ENCODE measurements at places on chromosomes 6 and 20. TPM values are rescaled to one million over a fixed set of nuclear protein-coding genes. Genes with fewer than 3 reads are reported as not detected.

DNA sequence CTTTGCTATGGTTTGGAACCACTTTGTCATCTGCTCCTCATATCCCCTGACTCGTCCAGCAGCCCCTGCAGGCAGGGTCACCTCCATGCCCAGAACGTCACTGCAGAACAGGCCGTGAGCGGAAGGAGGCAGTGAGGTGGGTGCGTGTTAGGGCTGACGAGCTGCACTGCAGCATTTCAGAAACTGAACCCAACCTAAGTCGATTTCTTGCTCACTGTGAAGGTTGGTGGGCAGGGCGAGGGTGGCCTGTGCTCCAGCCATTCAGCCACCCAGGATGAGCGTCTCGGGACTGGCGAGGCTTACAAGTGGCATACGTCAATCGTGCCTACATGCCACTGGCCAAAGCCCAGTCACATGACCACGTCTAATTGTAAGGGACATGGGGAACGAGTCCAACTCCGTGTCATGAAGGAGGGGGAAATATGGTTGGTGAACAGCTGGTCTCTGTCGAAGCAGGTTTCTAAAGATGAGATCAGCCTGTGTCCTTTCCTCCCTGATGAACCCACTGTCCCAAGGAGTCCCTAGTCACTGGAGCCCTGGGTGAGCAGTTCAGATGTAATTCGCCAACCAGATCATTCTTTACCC, 289.1 kb downstream of the TAF4 start:
- no peak for DNase-seq

- DNase-seq, result no peak
Observed at GRCh38 chr6:21612067-21612745, 18.7 kb downstream of the SOX4 start.

GRCh38 chr20:10089871-10090587, 55.2 kb downstream of the ANKEF1 start:
- DNase-seq, result no peak

- no peak for DNase-seq
Observed at GRCh38 chr6:127282184-127282583, 15.5 kb downstream of the RNF146 start.

Gene MCHR2
- total RNA-seq, result not detected

Gene PTCHD4
- total RNA-seq, result not detected

DNA sequence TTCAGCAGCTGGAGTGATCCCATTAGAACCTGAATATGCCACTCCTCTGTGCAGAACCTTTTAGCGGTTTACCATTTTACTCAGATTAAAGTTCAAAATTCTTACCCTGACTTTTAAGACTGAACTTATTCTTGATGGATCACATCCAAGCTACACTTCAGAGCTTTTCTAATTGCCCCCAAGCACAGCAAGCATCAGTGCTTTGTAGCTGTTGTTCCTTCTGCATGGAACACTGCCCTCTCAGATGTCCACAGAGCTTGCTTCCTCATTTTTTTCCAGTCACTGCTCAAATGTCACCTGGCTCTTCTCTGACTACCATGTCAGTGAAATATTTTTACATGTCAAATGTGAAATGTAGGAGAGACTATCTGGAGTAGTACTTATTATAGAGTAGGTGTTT, 1.6 kb upstream of the SLC35B3 start:
- DNase-seq, result no peak

Gene JPH2
- total RNA-seq, result 2.1 TPM

GRCh38 chr20:6014017-6014416, 39.8 kb downstream of the LRRN4 start:
- DNase-seq, result no peak

DNA sequence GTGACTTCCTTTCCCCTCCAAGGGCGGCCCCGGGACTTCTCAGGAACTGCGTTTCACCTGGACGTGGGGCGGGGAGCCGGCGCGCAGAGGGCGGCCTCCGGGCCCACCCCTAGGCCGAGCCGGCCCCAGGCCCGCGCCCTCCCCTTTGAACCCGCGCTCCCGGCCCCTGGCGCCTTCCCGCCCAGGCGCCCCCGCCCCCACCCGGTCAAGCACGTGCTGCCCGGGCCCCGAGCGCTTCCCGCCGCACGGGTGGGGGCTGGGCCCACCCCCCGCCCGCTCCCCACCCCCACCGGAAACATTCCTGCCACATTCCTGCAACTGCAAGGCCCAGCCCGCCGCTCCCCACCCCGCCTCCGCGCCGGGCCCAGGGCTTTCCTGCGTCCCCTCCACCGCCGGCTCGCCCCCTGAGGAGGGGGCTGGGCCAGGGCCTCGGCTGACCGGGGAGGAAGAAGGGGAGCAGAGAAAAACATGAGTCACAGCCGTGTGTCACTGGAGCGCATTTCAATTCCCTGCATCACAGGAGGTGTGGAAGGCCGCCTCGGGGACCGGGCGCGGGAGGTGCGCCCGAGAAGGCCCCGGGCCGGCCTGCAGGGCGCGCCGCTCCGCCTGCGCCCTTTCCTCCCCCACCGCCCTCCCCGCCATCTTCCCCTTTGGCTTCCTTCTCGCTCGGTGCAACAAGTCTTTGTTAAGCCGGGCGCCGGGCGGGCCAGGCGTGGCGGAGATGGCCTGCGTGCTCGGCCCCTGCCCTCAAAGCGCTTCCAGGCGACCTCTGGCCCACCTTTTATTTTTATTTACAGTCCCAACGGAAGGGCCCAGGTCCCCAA, 1.2 kb upstream of the HMGA1 start:
- DNase-seq, result no peak

DNA sequence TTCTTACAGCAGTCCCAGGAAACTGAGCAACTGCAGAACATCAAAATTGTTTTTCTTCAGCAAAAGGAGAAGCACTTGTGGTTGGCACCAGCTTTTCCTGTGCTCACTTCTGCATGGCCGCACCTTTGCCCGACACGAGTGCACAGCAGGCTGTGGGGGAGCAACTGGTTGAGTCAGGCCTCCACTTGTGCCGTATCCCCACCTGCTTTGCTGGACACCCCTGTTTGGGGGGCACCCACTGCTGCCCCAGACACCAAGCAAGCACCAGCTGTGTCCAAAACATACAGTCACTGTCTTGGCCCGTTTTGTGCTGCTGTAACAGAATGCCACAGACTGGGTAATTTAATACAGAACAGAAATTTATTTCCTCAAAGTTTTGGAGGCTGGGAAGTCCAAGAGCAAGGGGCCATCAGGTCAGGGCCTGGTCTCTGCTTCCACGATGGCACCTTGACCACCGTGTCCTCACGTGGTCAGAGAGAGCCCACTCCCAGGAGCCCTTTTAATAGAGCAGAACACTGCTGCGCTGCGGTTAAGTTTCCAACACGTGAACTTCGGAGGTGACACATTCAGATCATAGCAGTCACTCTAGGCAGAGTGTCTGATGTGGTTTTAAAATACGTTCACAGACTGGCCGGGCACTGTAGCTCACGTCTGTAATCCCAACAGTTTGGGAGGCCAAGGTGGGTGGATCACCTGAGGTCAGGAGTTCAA, 8.7 kb upstream of the GMEB2 start:
- DNase-seq, result no peak

Gene SYCP2L
- not detected for total RNA-seq

Gene ADGRG6
- total RNA-seq, result 15.3 TPM

DNA sequence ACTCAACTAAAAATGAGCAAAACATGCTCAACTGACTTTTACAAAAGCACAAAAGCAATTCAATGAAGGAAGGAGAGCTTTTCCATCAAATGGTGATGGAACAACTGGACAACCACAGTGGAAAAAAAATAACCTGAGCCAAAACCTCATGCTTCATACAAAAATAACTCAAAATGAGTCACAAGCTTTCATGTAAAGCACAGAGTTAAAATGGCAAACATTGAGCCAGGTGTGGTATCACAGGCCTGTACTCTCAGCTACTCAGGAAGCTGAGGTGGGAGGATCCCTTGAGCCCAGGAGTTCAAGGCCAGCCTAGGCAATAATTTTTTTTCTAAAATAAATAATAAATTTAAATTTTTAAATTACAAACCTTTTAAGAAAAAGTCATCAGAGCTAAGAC, 18.4 kb upstream of the HLA-G start:
- DNase-seq, result no peak

- no peak for DNase-seq
Observed at GRCh38 chr6:106104476-106104875, 18.3 kb downstream of the PRDM1 start.

Gene TCP11
- 0.06 TPM for total RNA-seq

Gene GLYATL3
- not detected for total RNA-seq

DNA sequence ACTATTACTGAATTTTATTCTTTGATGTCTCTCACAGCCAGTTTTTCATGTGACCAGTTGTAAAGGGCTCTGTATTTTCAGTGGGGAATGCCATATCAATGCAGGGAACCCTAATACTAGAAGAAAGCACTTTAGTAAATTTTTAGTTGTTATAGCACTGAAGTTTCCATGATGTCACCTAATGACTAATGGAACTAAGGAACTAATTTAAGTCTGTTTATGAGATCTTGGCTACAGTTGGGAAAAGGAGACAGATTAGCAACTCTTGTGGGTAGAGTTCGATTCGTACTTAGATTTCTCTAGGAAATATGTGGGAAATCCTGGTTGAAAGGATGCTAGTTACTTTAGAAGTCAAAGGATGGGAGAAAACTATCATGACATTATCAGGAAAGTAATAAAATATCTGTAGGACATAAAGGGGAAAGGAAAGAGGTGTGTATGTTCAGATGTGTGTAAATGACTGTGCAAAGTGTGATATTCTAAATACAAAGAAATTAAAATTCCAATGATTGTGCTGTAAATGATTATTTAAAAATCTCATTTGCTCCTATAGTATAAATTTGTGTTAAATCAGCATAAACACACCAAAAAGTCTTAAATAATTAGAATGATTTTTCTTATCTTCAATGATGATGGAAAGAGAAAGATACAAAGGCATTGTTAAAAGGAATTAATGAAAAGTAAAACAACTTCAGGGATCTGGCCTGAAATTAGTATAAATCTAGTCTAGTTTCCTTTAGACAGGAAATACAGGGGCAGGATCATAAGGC, 103.4 kb downstream of the LRRC1 start:
- no peak for DNase-seq

- DNase-seq, result no peak
Observed at GRCh38 chr6:90938122-90938521, 351.2 kb upstream of the MAP3K7 start.

- peak; percentile 79 for DNase-seq
Observed at GRCh38 chr20:45489083-45489531, 19.6 kb downstream of the WFDC2 start.

- DNase-seq, result peak; percentile 59
Observed at GRCh38 chr20:46230801-46231282, 77.5 kb downstream of the CDH22 start.

DNA sequence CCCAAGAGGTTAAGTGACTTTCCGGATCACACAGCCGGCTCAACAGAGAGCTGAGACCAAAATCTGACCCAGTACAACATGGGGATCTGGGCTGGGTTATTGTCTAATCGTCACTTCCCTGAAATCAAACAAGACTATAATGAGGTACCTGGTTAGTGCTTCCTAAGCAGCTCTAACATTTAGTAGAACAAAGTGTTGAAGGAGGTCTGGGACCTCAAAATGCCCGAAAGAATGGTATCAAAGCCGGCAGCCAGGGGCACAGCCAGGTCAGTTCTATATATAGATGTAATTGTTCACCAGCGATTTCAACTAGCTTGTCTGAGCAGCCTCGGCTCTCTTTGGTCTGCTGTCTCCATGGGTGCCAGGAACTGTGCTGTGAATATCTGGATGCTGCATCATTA, 245.5 kb upstream of the ECI2 start:
- no peak for DNase-seq

Gene FERMT1
- 5.7 TPM for total RNA-seq

DNA sequence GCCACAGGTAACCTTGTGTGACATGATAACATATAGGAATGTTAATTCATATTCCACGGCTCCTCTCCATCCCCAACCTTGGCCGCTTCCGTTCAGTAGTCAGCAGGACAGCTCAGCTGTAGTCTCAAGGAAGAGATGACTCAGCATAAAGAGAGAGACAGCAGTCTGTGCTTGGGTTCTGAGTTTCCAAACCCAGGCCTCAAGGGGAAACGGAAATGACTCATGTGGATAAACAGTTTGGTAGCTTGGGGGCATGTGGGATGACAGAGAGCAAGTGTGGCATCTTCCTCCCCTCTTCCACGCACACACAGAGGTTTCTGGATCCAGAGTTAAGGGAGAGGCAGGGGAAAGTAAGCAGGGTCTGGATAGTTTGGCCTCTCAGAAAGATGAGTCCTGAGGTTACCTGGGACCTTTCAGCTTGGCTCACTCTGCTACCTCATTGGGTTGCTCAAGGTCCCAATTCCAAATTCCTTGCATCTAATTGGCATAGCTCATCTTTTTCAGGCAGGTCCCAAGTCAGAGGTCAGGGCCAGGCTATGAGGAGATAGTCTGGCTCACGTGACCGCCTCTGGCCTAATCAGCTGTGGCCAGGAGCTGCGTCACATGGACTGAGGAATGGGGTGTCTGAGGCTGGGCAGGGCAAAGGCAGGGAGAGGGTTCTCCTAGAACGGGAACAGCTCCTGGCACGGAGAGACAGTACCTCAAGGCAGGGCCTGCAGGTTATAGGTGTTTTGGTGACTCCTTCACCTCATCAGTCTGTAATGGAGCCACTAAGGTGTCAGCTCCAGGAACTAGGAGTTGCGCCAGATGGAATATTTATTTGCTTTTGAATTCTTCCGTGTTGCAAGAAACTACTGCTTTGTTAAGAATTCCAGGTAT, 36.5 kb upstream of the MLN start:
- DNase-seq, result peak; percentile 98

- no peak for DNase-seq
Observed at GRCh38 chr20:23626040-23626620, 11.6 kb downstream of the CST3 start.

GRCh38 chr20:20225325-20226043, 142.4 kb upstream of the INSM1 start:
- DNase-seq, result no peak

Gene BHLHE23
- total RNA-seq, result not detected

Gene CASS4
- total RNA-seq, result 0.17 TPM

GRCh38 chr6:166671434-166672081, 44.5 kb upstream of the RPS6KA2 start:
- no peak for DNase-seq

Gene EEF1E1
- 101 TPM for total RNA-seq

DNA sequence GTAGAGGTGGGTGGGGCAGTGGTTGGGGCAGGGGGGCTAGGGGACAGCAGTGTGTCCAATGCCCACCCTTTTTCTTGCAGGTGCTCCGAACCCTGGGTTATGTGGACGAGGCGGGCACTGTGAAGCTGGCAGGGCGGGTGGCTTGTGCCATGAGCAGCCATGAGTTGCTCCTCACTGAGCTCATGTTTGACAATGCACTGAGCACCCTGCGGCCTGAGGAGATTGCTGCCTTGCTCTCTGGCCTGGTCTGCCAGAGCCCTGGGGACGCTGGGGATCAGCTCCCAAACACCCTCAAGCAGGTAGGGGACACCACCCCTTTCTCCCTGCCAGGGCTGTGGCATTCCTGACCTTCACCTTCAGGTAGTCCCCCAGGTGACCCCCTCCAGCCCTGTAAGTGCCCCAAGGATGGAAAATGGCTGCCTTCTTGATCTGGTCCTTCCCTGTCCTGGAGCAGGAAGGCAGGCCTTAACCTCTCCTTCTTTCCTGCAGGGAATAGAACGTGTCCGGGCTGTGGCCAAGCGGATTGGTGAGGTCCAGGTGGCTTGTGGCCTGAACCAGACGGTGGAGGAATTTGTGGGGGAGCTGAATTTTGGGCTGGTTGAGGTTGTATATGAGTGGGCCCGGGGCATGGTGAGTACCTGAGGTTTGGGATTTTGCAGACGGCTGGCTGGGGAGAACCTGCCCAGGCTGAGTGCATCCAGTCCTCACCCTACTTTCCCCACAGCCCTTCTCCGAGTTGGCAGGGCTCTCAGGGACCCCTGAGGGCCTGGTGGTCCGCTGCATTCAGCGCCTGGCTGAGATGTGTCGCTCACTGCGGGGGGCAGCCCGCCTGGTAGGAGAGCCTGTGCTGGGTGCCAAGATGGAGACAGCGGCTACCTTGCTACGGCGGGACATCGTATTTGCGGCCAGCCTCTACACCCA, 2.9 kb downstream of the DXO start:
- DNase-seq, result no peak

- DNase-seq, result no peak
Observed at GRCh38 chr20:37690626-37691369, 3.0 kb upstream of the CTNNBL1 start.
